ENCODE measurements at places on chromosomes 5 and 9.

GRCh38 chr5:163735069-163735468 lies 229.7 kb downstream of the MAT2B start:
- DNase-seq: no peak

GRCh38 chr9:35001803-35002502 lies 12.4 kb downstream of the DNAJB5 start:
- no peak for DNase-seq

DNA sequence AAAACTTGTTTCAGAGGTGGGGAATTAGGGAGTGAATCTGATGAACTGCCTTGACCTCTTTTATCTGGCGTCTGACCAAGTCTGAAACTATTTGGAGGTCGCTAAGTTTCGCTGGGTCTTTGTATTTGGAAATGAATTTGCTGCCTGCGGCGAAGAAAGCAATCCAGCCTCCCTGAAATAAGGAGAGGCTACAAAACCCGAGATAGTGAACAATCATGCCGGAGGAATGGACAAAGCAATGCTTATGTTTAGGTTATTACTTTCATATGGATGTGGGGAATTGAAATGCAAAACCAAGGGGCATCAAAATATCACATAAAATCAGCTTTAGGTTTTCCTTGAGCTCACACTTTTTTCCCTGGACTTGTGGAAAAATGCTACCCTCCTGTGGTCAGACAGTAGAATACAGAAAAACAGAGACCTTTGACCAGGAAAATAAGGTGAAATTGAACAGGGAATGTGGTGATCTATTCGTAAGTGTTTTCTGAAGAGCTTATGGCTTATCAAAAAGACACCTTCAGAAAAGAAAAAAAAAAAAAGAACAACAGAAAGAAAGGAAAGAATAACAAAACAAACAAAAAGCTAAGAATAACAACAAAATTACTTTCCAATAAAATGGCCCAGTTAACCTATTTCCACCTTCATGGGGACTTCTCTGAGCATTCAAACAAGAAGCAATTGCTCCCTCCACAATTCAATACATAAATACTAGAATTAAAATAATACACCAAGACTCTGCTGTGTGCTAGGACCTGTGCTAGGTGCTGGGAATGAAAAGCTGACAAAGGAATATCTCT lies 68.6 kb upstream of the DPYSL3 start:
- DNase-seq: no peak

- DNase-seq: no peak
Observed at GRCh38 chr9:120534266-120534665, 45.7 kb downstream of the CDK5RAP2 start.

DNA sequence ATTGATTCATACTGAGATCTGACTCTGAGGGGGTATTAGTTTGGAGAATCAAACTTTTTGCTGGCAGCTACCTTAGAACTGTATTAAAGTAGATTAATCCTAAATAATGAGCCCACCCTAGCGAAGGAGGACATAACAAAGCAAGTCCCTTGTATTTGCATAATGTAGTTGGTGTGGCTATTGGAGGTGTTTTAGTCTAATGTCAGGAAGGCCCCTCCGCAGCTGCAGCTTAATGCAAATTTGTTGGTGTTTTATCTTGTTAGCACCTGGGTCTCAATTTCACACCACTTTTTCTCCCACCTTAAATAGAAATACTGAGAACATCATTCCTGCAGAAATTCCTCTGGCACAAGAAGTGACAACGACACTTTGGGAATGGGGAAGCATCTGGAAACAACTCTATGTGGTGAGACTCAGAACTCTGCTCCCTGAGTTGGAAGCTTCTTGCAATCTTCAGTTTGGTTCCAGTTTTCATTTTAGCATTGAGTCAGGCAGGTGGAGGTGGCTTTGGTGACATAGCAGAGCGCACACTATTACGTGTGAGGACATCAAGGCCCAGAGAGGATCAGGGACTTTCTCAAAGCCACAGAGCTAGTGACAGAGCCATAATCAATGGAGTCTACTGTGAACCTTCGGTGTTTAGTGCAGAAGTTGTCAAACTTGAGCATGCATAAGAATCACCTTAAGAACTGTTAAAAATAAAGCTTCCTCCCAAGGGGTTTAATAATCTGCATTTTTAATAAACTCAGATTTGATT lies 33.9 kb downstream of the DOCK2 start:
- DNase-seq: peak; percentile 74

DNA sequence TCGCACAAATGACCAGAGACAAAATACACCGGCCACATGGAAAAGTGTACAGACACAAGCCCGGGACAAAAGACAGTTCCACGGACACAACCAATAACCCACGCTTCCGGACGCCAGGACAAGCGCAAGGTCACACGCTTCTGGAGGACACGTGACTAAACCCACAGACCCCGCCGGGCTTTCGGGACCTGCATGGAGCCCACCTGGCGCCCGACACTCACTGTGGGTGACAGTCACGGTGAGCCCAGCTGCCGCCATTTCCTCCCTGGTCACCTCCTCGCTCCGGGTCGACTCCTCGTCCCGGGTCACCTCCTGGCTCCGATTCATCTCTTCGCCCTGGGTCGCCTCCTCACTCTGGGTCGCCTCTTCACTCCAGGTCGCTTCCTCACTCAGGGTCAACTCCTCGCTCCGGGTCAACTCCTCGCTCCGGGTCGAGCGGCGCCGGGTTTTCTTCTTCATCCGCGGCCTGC lies 470 bp downstream of the BAG1 start:
- no peak for DNase-seq

GRCh38 chr5:168022446-168023169 lies 268.8 kb upstream of the WWC1 start:
- no peak for DNase-seq

- DNase-seq: no peak
Observed at GRCh38 chr5:79814699-79815098, 125.1 kb downstream of the CMYA5 start.

GRCh38 chr5:20522905-20523482 lies 535.0 kb upstream of the CDH18 start:
- DNase-seq: no peak

DNA sequence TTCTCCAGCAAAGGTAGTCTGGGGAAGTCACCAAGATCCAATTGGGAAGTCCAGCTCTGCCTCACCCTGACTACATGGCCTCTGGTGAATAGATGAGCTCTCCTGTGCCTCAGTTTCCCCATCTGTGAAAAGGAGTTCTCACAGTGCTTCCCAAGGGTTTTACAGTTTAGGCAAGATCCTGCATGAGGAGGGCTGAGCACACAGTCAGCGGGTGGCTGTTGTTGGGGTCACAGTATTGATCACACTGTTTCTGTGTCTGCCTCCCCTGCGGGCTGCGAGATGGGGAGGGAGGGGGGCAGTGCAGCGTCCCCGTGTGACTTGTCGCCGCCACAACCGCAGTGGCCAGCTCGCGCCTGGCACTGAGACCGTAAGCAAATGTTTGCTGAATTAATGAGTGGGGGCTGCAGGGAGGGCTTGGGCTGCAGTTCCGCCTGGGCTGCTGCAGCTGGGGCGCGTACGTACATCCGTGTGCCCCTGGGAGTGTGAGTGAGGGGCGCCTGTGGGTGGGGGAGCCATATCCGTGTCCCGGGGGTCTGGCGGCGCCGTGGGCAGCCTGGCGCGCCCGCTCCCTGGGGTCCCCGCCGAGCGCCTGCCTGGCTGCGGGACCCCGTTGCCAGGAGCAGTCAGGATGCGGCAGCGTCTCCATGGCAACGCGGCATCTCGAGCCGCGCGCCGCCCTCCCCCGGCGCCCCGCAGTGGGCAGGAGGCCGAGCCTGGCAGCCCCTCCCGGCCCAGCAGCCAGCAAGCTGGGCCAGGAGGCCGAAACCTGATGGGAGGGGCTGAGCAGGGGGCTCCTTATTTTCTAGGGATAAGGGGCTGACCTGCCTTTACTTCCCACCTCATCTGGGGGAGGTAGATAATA lies 31.4 kb upstream of the PSD2 start:
- DNase-seq: no peak

DNA sequence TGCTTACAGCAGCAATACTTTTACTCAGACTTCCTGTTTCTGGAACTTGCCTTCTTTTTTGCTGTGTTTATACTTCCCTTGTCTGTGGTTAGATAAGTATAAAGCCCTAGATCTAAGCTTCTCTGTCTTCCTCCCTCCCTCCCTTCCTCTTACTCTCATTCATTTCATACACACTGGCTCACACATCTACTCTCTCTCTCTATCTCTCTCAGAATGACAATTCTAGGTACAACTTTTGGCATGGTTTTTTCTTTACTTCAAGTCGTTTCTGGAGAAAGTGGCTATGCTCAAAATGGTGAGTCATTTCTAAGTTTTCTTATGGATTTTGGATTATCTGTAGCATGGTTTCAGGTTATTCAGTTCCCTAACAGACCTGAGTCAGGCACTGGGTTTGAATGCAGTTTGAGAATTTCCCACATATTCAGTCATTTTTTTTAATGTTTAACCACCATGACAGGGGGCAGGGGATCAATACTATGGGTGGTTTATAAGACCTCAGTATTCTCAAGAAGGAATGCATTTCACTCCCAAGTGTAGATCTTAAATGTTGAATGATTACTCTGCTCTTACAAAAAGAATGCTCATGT lies at the start of gene IL7R:
TSS of gene IL7R (plus strand) at position 127 of the 587 bp plus-strand sequence. CDS start at position 214, 87 bp downstream.
- no peak for DNase-seq

DNA sequence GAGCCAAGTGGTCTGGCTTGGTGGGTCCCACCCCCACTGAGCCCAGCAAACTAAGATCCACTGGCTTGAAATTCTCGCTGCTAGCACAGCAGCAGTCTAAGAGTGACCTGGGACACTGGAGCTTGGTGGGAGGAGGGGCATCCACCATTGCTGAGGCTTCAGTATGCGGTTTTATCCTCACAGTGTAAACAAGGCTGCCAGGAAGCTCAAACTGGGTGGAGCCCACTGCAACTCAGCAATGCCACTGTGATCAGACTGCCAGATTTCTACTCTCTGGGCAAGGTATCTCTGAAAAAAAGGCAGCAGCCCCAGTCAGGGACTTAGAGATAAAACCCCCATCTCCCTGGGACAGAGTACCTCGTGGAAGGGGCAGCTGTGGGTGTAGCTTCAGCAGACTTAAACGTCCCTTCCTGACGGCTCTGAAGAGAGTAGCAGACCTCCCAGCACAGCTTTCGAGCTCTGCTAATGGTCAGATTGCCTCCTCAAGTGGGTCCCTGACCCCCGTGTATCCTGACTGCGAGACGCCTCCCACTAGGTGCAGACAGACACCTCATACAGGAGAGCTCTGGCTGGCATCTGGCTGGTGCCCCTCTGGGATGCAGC lies 18.2 kb upstream of the STK32A start:
- no peak for DNase-seq

DNA sequence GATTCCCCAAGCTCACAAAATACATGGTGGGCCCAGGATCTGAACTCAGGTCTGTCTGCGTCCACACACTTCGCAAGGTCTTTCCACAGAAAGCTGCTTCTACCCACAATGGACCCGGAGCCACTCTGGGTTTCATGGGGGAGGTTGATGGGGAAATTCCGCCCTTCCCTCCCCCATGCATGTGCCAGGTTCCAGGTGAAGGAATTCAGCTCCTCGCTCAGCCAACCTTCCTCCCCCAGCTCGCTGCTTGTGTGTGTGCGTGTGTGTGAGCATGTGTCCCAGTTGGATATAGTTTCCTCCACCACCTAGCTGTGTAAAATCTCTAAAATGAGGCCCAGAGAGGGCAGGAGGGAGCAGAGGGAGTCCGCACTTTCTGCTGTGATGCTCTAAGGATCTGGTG lies 1.0 kb downstream of the PTGS1 start:
- DNase-seq: no peak

- DNase-seq: no peak
Observed at GRCh38 chr9:96281641-96282040, 20.3 kb downstream of the HSD17B3 start.

- DNase-seq: no peak
Observed at GRCh38 chr9:105295201-105295550, 50.7 kb downstream of the SLC44A1 start.

DNA sequence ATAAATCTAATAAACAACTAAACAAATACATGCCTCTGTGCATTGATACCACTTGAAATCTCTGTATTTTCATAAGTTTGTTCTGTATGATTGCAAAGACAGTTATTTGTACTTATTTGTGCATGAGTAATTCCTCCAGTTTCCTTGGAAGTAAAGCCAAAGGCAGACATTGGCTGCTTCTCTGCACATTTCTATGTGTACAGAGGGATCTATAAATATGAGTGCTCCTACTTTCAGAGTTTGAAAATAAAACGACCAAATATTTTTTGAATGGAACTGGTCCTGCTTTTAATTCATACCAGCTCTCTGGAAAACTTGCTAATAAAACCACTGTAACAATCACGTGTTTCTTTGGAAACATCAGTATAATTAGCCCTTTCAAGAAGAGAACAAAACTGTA lies 306.5 kb downstream of the MAN2A1 start:
- DNase-seq: no peak

- DNase-seq: no peak
Observed at GRCh38 chr5:104733063-104733669, 1170.6 kb upstream of the NUDT12 start.

Data from GM12864 (cell line).